ENCODE measurements at places on chromosomes 13 and 19.

DNA sequence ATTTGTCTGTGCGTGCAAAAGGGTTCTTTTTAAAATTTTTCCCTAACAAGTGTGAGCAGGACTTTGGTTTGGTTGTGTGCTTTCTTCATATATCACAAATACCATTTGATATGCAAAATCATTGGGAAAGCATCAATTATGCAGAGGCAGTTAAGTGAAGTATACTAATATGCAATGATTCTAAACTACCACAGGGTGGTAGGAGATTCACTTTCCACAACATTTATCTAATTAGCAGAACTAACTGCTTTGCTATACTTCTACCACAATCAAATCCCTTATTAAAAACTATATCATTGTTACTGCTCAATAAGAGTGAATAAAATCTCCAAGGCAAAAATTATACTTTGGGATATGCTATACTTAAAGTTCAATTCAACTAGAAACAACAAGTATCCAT is 2738.9 kb upstream of the PCDH20 start:
- H3K27ac ChIP-seq: no peak overlapping the region
- no peaks in the 10 kb centered on the region for H3K4me1 ChIP-seq
- no peak overlapping the region for H3K4me3 ChIP-seq
- no peaks in the 10 kb centered on the region for H3K27me3 ChIP-seq
- DNase-seq: no peak
- H3K36me3 ChIP-seq: no peaks in the 10 kb centered on the region

GRCh38 chr13:113728571-113729054 is 30.4 kb upstream of the TMEM255B start:
- DNase-seq: no peak
- H3K27me3 ChIP-seq: no peaks in the 10 kb centered on the region
- peaks cover 4% of the 10 kb centered on the region for H3K4me1 ChIP-seq
- no peak overlapping the region for H3K4me3 ChIP-seq

DNA sequence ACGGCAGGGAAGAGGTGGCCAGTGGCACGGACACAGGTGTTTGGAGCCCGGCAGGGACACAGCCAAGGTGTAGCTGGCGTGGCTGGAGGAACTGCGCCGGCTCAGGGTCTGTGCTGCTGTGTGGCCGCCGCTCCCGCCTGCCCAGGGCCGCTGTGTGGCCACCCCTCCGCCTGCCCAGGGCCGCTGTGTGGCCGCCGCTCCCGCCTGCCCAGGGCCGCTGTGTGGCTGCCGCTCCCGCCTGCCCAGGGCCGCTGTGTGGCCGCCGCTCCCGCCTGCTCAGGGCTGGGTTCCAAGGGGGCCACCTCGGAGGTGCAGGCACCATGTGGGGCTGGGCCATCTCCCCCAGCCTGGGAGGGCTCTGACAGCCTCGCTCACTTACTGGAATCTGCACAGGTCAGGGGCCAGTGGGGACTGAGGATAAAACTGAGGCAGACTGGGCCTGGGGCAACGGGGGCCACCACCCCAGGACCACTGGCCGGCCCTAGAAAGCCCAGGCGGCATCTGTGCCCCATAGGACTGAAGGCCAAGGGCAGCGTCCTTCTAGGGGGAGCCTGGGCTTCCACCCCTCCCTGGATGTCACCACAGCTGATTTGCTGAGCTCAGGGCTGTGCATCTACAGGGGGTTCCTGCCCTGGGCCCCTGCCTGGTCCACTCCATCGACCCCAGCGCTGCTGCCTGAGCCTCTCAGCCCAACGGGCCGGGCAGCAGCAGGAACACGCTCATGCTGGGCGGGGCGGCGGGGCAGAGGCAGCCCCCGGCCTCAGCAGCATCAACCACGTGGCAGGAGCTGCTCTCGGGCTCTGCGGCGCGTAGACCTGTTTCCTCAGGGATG is 21.5 kb downstream of the C13orf46 start:
- no peak overlapping the region for H3K4me3 ChIP-seq
- no peaks in the 10 kb centered on the region for H3K4me1 ChIP-seq
- no peaks in the 10 kb centered on the region for H3K27me3 ChIP-seq
- no peaks in the 10 kb centered on the region for H3K36me3 ChIP-seq

DNA sequence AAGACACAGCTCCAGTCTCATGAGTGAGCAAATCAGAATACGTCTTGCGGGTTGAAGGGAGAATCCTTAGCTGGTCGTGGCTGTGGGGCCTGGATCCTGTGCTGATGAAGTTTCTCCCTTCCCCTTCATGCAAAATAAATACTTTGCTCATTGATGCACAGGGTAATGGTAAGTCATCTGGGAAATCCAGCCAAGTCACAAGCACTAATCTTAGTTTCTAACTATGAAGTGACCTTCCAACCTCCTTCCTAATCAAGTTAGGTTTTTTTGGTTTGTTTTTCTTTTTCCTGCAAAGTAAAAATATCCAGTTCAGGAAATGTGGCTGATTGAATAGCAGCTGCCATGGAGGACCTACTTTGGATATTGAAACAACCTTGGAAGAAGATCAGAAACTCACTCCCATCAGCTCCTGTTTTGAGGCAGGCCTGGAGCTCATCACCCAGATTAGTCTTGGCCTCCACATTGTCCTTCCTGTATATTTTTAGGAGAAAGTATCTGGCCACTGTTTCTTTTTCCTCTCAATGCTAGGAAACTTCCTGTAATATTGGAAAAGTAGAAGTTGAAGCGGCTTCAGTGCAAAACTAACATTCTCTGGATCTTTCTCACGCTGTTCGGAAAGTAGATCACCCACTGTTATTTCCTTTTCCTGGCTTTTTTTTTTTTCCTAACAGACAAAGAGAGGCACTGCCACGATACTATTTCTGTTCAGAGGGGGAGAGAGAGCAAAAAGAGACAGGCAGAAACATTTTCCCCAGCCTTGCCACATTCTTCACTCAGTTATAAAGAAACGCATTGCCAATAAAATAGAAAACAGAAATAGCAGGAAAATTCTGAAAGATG is 12.3 kb upstream of the ARL11 start:
- H3K4me3 ChIP-seq: no peak overlapping the region
- no peaks in the 10 kb centered on the region for H3K36me3 ChIP-seq
- no peaks in the 10 kb centered on the region for H3K4me1 ChIP-seq
- H3K27ac ChIP-seq: no peak overlapping the region
- no peaks in the 10 kb centered on the region for H3K27me3 ChIP-seq
- no peak for DNase-seq

Data from H1 (cell line).